Stimulated activated CD4-positive, alpha-beta T cell treated with anti-CD3 and anti-CD28 coated beads, Interleukin-12 subunit alpha, Interleukin-12 subunit beta, amount 100 ng/mL, for 48 hours (primary cell): ENCODE measurements at places on chromosomes 1 and 21.

GRCh38 chr1:174693085-174693484 is 245.3 kb downstream of the GPR52 start:
- DNase-seq, result no peak

DNA sequence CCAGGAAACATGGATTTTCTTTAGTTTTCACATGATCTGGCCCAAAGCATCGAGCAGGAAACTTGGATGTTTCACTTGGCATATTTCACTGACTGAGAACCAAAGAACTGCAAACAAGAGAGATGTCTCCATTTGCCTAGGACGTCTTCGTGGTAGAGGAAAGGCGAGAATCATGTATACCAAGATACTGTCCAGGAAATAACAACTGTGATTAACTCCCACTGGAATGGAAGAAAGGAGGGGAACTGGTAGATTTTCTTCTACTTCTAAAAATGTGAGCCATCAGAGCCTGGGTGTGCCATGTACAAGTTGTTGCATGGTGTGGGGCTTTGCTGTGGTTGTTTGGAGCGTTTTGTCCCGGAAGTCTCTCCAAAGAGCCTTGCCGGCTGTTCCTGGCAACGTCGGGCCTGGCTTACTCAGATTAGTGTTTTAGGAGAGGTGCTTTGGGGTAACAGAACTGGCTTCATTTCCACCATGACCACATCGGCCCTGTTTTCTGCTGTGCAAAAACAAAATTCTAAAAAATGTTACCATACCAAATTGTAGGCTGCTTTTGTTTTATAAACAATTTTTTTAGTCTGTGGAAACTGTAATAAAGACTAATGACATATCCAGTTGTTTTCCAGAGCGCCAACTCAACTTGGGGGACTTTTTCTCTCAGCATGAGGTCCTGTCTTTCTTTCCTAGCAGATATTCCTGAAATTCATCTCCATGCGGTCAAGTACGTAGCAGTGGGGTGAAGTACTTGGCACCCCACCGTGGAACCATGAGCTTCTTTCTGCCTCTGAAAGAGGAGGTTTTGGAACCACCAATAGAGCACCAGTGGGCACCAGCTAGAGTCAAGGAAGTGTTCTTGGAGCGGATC is 118.3 kb downstream of the TM2D1 start:
- DNase-seq, result no peak

- no peak for DNase-seq
Observed at GRCh38 chr1:151825751-151826660, 5.6 kb downstream of the RORC start.

- DNase-seq, result no peak
Observed at GRCh38 chr1:223716302-223716862, 4.0 kb downstream of the CAPN2 start.

DNA sequence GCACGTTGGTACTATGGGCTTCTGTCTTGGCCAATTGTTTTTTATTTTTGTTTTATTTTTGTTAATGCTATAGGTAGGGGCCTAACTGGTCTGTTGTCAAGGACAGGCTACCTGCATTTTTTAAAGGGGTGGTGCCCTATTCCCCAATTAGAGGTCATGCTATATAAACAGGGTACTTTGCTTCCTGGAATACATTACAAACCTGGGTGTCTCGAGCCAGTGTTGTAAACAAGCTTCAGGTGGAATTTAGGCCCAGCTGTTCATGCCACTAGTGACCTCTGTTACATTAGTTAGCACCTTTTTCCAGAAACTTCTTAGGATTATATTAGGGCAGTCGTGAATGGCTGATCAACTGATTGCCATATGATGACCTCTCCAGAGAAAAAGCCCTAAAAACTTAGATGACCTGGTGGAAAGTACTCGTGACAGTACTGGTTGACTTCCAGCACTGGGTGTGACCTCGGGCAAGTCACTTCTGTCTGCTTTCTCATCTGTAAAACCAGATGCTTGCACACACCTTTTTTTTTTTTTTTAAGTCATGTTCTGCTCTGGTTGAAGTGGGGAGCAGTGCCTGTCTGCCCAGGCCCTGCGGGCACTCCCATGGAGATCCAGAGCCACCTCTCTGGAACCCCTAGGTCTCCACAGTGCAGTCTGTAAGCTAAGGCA is 46.5 kb downstream of the ELK4 start:
- DNase-seq, result no peak

- no peak for DNase-seq
Observed at GRCh38 chr1:238892612-238893011, 493.8 kb upstream of the CHRM3 start.

GRCh38 chr1:155938220-155938627 is 3.2 kb upstream of the RXFP4 start:
- peak; percentile 41 for DNase-seq

DNA sequence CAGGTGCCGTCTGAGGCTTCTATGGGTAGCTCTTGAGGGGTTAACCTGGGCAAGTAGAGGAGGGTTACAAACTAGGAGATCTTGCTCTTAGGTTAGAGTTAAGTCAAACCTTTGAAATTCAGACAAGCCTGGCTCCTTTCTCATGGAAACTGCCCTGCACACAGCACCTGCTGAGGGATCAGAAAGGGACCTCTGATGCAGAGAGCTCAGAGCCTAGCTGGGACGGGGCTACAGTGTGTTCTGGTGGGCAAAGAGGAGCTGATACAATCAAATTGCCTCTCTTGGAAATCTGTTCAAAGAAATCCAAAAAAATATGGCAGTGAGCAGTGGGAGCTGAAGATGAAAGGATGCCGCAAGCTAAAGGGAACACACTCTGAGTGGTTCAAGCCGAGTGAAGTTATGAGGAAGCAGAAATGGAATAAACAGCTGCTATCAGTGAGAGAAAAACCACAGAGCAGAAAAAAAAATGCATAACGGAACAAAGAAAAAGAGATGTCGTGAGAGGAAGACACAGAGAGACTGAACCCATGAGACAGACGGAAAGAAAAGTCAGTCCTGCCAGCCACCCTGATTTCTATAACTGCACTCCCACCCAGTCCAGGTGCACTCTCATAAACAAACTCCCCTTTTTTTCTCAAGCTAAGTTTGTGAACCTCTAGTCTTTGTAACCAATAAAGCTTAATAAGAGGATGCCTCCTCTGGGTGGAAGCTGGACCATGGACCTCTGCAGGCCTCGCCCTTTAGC is 26.6 kb downstream of the PAFAH2 start:
- DNase-seq, result no peak

- DNase-seq, result no peak
Observed at GRCh38 chr1:116374353-116375147, 1.5 kb downstream of the ATP1A1 start.

GRCh38 chr1:162835157-162835899 is 25.6 kb downstream of the CCDC190 start:
- DNase-seq, result no peak

DNA sequence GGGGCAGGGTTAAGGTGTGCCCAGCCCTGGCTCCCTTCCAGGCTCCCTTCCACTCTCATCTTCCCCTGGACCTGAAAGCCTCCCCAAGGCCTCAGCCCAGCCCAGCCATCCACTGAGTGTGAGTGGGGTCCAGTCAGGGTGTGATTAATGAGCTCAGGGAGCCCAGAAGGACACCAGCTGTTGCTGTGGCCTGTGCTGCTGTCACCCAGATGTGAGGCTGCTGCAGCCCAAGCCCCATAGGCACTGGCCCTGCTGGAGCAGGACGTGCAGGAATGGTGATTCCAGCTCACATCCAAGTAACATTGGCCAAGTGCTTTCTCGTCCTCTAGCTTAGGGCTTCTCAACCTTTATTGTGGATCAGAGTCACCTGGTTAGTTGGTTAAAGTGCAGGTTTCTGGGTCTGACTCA is 77.6 kb downstream of the EPHB2 start:
- no peak for DNase-seq

GRCh38 chr1:31523769-31524168 is 52.5 kb upstream of the TINAGL1 start:
- DNase-seq, result no peak

GRCh38 chr1:22262583-22262982 is 119.7 kb upstream of the WNT4 start:
- DNase-seq, result no peak

DNA sequence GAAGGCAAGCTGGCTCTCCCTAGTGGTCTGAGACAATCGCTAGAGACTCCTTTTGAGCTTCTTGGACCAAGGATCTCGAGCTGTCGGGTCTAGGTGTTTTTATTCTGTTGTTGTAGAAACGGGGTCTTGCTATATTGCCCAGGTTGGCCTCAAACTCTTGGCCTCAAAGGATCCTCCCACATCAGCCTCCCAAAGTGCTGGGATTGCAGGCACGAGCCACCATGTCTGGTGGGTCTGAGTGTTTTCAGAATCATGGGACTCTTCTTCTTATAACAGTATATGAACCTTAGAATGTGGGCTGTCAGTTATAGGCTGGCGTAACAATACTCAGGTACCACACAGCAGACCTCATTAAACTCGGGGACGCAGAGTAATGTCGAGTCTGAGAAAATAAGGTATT is 33.1 kb downstream of the DNAJC11 start:
- no peak for DNase-seq

DNA sequence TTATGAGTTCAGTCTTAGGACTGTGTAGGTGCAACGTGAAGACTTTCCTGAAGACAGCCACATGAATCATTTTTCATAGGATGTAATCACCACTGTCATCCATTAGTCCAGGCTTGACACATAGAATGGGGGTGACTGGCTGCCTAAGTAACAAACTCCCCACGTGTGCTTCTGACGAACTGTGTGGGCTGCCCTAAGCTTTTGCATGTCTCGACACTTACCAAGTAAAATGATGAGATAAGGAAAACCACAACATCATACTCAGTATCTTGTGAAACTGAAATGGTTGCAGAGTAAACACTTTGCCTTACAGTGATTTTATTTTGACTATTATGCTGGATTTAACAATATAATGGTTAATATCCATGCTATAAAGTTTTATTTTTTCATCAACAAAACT is 19.5 kb downstream of the ERG start:
- DNase-seq, result peak; percentile 2

DNA sequence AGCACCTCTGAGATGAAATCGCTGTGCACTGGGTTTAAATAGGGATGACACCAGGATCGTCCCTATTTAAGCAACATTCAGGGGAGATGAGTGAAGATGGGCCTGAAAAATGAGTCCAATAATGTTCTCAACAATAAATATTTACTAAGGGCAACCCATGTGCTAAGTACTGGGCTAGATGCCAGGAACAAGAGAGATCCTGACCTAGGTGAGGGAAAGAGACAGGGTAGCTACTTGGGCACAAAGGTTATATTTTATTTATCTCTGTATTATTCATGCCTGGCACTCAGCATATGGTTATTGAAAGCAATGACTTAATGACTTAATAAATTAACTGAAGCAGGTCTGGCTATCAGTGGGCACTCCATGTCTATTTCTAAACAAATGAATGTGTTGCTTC is 27.4 kb upstream of the AVPR1B start:
- DNase-seq, result no peak

DNA sequence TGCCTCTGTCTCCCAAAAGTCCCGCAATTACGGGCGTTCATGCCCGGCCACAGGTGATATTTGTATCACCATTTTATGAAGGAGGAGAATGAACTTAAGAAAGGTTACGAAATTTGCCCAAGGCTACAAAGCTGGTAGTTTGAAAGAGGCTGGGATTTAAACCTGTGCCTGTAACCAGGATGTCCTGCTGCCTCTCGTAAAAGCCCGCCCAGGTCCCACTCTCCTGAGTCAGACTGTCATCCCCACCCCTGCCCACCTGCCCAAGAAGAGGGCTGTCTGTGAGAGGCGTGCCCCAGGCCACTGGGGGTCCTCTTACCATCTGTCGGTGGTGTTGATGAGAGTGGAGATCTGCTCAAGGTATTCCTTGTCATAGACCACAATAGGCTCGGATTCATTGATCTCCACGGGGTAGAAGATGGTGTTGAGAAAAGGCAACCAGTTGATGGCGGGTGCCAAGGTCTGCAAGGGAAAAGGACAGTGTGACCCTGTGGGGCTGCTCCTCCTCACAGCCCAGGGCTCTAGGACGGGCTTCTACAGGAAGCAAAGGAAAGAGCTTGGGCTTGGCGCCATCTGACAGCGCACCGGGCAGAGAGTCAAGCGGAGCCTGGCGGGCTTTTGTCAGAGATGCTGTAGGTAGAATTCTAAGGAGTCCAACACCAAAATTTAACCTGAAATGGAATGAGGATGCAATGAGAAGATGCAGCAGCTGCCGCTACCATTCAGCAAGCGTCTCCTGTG is 43.2 kb downstream of the ECE1 start:
- no peak for DNase-seq

- DNase-seq, result no peak
Observed at GRCh38 chr1:106875622-106876021, 180.9 kb upstream of the PRMT6 start.

DNA sequence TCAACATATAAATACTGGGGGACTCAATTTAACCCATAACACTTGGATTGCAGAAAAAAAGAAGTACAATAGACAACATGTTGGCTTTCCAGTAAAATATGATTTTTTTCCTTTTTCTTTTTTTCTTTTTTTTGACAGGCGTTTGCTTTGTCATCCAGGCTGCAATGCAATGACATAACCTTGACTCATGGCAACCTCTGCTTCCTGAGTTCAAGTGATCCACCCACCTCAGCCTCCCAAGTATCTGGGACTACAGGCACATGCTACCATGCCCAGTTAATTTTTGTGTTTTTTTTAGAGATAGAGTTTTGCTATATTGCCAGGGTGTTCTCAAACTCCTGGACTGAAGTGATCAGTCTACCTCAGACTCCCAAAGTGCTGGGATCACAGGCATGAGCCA is 1512.0 kb upstream of the PRMT6 start:
- no peak for DNase-seq

DNA sequence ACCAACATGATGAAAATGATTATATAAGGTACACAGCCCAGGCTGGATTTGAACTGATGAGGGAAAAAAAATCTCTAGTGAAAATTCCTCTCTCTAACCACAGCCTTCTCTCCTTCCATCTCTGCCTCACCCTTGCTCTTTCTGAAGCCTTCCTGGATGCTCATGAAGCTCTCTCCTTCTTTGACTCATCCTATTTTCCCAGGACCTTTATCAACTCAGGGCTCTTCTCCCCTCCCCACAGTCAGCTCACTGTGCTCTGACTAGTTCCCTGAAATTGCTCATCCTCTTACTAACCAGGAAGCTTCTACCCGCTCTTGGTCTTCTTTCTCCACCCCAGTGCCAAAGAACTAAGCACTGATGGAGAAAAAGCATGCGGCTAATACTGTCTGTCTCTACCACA is 46.4 kb upstream of the ERG start:
- DNase-seq, result no peak

DNA sequence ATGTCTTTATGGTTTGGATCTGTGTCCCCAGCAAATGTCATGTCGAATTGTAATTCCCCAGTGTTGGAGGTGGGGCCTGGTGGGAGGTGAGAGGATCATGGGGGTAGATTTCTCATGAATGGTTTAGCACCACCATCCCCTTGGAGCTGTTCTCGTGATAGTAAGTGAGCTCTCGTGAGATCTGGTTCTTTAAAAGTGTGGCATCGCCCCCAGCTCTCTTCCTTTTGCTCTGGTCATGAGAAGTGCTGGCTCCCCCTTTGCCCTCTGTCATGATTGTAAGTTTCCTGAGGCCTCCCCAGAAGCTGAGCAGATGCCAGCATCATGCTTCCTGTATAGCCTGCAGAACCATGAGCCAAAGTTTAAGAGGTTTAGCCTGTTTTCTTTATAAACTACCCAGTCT is 11.2 kb upstream of the KCNE2 start:
- DNase-seq, result no peak
